Forelimb muscle (tissue), 1 donor: ENCODE measurements at places on chromosomes 7 and 10. TPM values are rescaled to one million over a fixed set of nuclear protein-coding genes. Genes with fewer than 3 reads are reported as not detected.

PTPRN2 gene
- 1.7 TPM for polyA plus RNA-seq

CNNM2 gene
- polyA plus RNA-seq = 2.6 TPM

TAS2R5 gene
- 2.4 TPM for polyA plus RNA-seq

GGCT gene
- 36.0 TPM for polyA plus RNA-seq

SPAM1 gene
- not detected for polyA plus RNA-seq

SLC29A4 gene
- polyA plus RNA-seq = 37.6 TPM

PNLIPRP3 gene
- not detected for polyA plus RNA-seq

TRIM73 gene
- polyA plus RNA-seq = 4.6 TPM

SLC26A5 gene
- polyA plus RNA-seq = 0.13 TPM

CCL24 gene
- 0.24 TPM for polyA plus RNA-seq

TSC22D4 gene
- 49.8 TPM for polyA plus RNA-seq

AHCYL2 gene
- polyA plus RNA-seq = 18.9 TPM

WEE2 gene
- polyA plus RNA-seq = 0.09 TPM

RNF148 gene
- not detected for polyA plus RNA-seq

TDRD1 gene
- polyA plus RNA-seq = 0.13 TPM

UNCX gene
- polyA plus RNA-seq = not detected

TRPV5 gene
- polyA plus RNA-seq = 0.15 TPM

CALCR gene
- 11.1 TPM for polyA plus RNA-seq

NPC1L1 gene
- polyA plus RNA-seq = 0.04 TPM

ZNF786 gene
- 3.9 TPM for polyA plus RNA-seq

TNS3 gene
- 21.3 TPM for polyA plus RNA-seq

NSUN6 gene
- 19.0 TPM for polyA plus RNA-seq

CYP3A7 gene
- polyA plus RNA-seq = 0.24 TPM

FKBP6 gene
- polyA plus RNA-seq = 0.23 TPM

MAD1L1 gene
- 21.2 TPM for polyA plus RNA-seq

POU6F2 gene
- polyA plus RNA-seq = not detected

LYZL2 gene
- polyA plus RNA-seq = not detected
